ENCODE measurements at places on chromosomes 6 and 20.

DNA sequence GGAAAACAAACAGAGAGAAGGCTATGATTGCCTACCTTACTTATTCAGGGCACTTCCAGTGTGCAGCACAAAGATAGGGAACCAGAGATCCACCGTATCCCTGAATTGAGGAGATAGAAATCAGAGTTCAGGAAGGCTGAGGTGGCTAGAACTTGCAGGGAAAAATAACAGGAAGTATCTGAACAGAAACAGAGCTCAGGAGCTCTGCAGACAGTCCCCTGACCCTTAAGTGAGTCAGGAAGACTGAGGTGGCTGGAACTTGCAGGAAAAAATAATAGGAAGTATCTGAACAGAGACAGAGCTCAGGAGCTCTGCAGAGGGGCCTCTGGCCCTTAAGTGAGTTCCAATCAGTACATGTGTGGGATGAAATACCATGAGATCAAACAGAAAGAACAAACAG lies 65.4 kb downstream of the RPRD1B start:
- DNase-seq = no peak

DNA sequence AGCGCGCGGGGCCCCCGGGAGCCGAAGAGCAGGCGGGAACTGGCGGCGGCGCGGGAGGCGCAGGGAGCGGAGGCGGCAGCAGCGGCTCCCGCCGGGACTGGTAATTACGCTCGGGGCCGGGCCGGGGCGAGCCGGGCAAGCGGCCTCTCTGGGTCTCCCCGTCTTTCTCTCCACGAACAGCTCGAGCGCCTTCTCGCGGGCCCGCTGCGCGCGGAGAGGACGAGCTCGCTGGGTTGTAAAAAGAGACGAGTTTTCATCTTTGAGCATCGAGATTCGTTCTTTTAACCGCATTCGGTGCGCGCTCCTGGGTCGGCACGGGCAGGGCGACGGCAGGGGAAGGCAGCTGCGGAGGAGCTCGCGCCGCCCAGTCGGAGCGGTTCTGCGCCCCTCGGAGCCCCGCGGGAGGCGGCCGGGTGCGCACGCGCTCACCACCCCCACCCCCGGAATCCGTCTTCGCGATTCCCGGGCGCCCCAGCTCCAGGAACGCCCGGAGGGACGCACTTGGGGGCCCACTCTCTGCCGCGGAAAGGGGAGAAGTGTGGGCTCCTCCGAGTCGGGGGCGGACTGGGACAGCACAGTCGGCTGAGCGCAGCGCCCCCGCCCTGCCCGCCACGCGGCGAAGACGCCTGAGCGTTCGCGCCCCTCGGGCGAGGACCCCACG lies 38.0 kb downstream of the YTHDF1 start:
- DNase-seq = no peak

- peak; percentile 6 for DNase-seq
These were observed 424.6 kb upstream of the PTCHD4 start for GRCh38 chr6:48535582-48536009.

GRCh38 chr20:62959101-62959971 lies 6.8 kb downstream of the SLC17A9 start:
- DNase-seq = no peak

GRCh38 chr6:104613416-104614001 lies 246.2 kb downstream of the HACE1 start:
- DNase-seq = no peak

Data from fibroblast of the conjunctiva (primary cell).